Suprapubic skin (tissue), 4 donors: ENCODE measurements at places on chromosomes 2 and 18.

DNA sequence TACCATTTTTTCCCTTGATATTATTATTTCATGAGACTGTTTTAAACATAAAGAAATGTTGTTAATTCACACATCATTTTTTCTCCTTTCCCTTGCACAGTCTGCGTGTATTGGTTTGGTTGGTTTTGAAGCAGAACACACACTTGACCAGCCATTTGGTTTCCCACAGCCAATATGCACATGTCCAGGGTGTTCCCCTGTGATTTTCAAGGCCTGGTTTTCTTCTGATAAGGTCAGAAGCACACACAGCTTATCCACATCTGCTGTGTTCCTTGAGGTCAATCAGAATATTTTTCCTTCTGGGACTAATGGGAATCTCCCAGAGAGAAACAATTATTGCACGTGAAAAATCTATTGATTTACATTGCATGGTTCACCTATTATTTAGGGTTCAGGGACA is 103.2 kb upstream of the EFEMP1 start:
- no peaks in the 10 kb centered on the region for H3K4me1 ChIP-seq
- no peak overlapping the region for H3K27ac ChIP-seq
- H3K36me3 ChIP-seq = no peaks in the 10 kb centered on the region
- no peak for DNase-seq
- no peak overlapping the region for H3K4me3 ChIP-seq

DNA sequence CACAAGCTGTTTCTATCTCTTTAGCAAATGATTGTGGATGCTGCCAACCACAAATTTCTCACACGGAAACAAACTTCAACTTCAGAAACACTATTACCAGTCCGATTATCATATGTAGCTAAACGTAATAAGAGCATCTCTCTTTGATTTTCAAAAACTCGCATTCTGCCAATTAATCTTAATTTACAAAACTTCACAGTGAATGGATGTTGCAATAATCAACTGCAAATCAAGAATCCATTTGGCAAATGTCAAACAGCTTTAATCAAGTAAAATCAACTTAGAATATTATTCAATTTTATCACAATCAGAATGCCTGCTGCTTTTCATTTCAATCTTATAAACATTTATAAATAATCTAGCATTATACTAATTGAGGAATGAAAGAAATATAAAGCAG is 54.2 kb downstream of the DTNB start:
- H3K36me3 ChIP-seq = peaks cover 4% of the 10 kb centered on the region
- H3K4me1 ChIP-seq = peaks cover 22% of the 10 kb centered on the region
- peak overlapping the region; percentile 7 for H3K4me3 ChIP-seq
- DNase-seq = no peak
- H3K27me3 ChIP-seq = no peaks in the 10 kb centered on the region

GRCh38 chr2:69434753-69435152 is 2.5 kb downstream of the NFU1 start:
- H3K4me1 ChIP-seq = peaks cover 26% of the 10 kb centered on the region
- H3K27ac ChIP-seq = no peak overlapping the region
- no peaks in the 10 kb centered on the region for H3K27me3 ChIP-seq

GRCh38 chr2:238701341-238702206 is 146.3 kb upstream of the TWIST2 start:
- no peak overlapping the region for H3K27ac ChIP-seq
- H3K4me3 ChIP-seq = no peak overlapping the region
- no peak for DNase-seq
- no peaks in the 10 kb centered on the region for H3K4me1 ChIP-seq
- no peaks in the 10 kb centered on the region for H3K36me3 ChIP-seq

GRCh38 chr2:86366651-86367498 is 29.4 kb upstream of the REEP1 start:
- H3K36me3 ChIP-seq = no peaks in the 10 kb centered on the region
- DNase-seq = no peak
- peaks cover 6% of the 10 kb centered on the region for H3K4me1 ChIP-seq
- H3K4me3 ChIP-seq = no peak overlapping the region
- H3K27ac ChIP-seq = no peak overlapping the region
